ENCODE measurements at places on chromosomes 7 and 10.

- DNase-seq: no peak
Measured at GRCh38 chr10:67790534-67791408, 47.2 kb downstream of the DNAJC12 start.

DNA sequence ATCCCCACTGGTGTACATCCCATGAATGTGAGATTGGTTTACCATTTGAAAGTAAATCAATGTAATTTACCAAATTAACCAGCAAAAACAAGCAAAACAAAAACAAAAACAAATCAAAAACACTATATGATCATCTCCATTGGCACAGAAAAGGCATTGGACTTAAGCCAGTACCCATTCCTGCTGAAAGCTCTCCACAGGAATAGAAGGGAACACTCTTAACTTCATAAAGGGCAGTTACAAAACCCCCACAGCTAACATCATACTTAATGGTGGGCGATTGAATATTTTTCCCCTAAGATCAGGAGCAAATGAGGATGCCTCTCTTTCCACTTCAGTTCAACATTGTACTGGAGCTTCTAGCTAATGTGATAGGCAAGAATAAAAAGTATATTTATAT is 34.1 kb downstream of the PRKG1 start:
- no peak for DNase-seq

- DNase-seq: no peak
Measured at GRCh38 chr7:42469341-42469740, 232.3 kb upstream of the GLI3 start.

- no peak for DNase-seq
Measured at GRCh38 chr10:72588266-72588665, 37.6 kb downstream of the MICU1 start.

DNA sequence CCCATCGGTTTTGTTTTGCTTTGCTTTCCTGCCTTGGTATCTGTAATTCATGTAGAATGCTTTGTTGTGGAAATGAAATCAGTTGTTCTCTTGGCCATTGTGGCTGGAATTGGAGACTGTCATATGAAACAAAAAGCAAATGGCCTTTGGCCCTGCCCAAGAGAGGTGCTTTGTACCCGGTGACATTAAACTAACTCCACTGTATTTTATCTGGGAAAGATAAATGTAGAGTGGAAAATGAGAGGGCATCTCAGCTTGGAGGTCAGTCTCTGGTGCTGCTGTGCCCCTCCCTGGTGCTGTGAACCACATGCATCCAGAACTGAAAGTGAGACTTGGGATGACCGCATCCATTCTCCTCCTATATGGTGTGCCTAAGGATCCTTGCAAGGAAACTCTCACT is 75.4 kb downstream of the CDK1 start:
- no peak for DNase-seq

- DNase-seq: no peak
Measured at GRCh38 chr10:68647672-68648341, 73.2 kb upstream of the CCAR1 start.

DNA sequence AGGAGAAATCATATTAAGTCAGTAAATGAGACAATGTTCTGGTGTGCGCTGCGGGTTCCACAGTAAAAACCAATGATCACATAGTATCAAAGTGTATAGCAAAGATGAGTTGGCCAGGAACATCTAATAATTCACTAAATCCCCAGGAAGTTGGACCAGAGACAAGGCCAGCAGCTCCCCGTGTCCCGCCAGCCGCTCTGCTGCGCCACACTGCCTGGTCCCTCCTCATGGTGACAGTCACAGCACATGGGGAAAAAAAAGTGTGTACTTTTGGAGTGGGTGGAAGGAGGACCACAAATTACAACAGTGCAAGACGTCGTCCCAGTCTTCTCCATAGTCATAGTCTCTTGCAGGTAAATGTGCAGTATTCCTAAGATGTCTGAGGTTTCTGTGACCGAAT is 239.0 kb upstream of the RNF32 start:
- DNase-seq: no peak

DNA sequence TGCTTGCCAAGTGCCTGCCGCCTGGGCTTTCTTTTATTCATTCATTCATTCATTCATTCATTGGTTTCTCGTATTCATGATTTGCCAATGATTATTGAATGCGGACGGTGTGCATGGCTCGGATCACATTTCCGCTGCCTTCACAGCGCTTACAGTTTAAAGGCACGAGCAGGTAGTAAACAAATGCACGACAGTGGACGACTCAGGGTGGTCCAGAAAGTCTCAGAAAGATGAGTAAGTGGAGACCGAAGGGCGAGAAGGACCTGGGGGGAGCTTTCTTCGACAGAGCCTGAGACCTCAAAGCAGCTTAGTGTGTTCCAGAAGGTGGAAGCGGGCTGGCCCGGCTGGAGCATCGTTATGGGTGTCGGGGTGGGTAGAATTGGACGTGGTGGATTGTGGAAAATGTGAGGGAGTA is 506 bp downstream of the MCM10 start:
- DNase-seq: no peak

GRCh38 chr10:94315975-94316464 is 46.7 kb downstream of the NOC3L start:
- DNase-seq: no peak

DNA sequence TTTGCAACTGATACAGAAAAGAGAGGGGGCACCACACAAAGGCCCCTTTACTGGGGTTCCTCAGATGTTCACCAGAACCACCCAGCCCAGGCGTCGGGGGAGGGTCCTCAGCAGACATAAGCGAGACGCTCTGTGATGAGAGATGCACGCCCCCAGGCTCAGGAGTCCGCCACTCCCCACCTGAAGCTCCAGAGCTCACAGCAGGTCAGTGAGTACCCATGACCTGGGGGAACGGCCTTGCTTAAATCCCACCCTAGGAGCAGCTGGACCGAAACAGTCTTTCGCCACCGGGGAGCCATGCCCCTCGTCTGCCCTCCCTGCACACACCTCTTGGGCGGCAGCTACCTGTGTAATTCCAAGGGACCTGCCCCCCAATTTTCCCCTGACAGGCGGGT is 2.8 kb downstream of the CRYGN start:
- no peak for DNase-seq
